ENCODE measurements at places on chromosomes 7 and 10.
A peak's percentile ranks its signal among the peaks of the same experiment; 100 is the strongest.

- no peak for DNase-seq
Observed at GRCh38 chr7:55075464-55076021, 56.7 kb downstream of the EGFR start.

DNA sequence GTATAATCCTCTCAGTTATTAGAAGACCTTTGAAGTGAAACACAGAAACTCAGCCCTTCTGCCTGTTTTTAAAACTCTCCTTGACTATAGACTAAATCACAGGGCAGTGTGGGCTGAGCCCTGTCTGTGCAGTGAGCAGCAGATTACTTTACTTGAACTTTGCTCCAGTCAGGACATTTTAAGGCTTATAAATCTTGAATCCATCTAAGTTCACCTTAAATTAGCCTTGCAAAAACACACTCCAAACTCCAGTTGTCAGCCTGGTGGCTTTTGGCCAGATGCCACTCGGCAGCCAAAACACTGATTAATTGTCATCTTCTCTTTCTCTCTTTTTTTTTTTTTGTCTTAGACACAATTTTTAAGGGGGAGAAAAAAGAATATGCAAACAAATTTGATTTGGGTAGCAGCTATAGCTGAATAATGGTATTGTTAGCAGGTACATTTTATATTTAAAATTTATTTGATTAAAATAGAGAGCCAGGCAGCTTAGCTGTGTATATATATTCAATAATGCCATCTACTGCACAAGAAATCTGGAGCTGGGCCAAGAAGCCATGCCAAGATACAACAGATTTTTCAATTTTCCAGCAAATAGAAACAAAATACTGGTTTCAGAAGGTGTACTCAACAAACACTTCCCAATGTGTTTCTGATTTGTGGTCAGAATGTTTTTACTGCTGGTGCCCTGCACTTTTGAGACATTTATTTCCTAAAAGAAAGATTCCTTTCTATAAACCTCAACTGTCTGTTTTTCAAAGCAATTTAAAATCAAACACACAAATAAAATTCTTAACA, 247.7 kb downstream of the TFEC start:
- DNase-seq = peak; percentile 7

DNA sequence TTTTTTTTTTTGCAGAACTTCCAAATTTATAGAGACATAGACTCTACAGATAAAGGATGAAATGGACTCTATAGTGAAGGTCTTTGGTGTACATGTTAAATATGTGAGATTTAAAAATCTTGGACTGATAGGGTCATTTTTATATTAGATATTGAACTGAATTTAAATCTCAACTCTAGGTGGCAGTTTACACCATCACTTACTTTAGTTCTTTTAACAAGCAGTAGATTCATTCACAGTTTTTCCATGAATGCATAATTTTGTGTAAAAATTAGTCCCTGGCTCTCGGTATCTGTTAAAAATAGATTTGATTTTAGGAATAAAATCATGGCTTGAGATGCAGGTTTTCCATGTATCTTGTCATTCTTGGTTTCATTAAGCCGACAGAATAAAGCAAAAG, 31.1 kb upstream of the SNX13 start:
- DNase-seq = no peak

DNA sequence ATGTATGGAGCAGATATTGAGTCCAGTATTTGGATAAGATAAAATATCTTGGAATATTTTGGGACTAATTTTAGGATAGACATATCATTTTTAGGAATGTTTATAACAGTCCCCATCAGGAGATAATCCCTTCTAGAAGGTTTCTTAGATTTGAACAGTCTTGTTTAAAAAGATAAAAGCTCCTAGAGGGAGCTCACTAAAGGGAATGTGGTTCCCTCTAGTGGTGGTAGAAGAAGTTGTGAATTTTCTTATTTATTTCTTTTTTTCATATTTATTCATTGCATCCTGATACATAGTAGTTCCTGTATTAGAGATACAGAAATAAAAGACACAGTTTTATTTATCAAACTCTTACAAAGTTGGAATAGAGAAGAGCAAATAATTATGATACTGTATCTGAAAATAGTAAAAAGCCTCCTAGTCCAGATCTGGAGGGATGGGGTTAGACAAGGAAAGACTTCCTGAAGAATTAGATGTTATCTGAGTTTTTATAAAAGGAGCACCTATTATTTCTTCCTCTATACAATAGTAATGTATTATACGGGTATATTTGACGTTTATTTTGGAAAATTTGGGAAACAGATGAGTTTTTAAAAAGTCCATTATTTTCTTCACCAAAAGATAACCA, 24.5 kb upstream of the KLF14 start:
- peak; percentile 71 for DNase-seq

DNA sequence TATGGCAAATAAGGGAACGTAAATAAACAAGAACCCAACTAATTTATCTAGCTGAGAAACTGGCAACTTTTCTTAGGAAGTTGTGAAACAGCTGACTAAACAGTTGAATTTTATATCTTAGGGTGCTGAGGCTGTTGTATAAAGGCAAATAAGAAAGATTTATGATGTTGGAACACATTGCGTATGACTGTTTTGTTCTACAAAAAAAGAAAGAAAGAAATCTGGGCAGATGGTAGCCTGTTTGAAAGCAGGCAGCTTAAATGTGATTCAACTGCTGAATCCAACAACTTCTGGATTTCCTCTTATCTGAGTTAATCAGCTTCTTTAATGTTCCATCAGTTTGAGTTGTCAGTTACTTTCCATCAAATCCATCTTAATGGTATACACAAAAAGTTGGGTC, 214.5 kb downstream of the SNX13 start:
- no peak for DNase-seq

DNA sequence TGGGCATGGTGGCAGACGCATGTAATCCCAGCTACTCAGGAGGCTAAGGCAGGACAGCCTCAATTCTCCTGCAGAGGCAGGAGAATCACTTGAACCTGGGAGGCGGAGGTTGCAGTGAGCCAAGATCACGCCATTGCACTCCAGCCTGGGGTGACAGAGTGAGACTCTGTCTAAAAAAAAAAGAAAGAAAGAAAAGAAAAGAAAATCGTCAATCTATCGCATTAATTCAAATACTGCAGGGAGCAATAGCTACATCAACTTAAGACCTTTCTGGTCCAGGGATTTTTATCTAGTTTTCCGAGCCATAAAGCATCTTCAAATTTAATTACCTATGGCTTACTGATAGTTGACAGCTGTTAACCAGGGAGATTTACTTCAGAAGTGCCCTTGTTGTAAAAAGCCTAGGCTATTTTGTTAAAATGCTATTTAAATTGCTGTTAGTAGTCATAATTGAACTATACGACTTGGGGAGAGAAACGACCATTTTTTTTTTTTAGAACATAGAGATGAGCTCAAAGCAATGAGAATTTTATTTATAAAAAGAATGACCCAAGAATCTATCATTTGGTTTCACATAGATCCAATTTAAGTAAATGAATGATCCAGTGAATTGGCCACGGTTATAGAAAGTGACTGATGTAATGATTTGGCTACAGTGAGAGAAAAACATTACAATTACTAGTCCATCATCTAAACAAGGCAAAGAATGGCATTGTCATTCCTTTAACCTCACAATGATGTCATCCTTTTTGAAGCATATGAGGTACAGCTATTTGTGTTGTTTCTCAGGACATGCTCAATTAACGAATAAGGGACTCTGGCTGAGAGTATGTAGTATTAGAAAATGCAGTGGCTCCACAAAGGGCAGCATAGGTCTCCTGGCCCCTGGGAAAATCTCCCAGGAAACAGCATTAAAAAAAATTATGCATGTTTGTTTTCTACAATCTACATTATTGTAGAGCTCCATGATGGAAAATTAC, 85.3 kb downstream of the SEMA3C start:
- peak; percentile 13 for DNase-seq

- no peak for DNase-seq
Observed at GRCh38 chr7:30475580-30475979, 3.0 kb downstream of the NOD1 start.

GRCh38 chr7:101535351-101535751, 93.7 kb downstream of the MYL10 start:
- no peak for DNase-seq

GRCh38 chr7:30634193-30634626, 39.5 kb downstream of the GARS1 start:
- DNase-seq = no peak

- no peak for DNase-seq
Observed at GRCh38 chr7:585229-585711, 65.6 kb upstream of the PDGFA start.

DNA sequence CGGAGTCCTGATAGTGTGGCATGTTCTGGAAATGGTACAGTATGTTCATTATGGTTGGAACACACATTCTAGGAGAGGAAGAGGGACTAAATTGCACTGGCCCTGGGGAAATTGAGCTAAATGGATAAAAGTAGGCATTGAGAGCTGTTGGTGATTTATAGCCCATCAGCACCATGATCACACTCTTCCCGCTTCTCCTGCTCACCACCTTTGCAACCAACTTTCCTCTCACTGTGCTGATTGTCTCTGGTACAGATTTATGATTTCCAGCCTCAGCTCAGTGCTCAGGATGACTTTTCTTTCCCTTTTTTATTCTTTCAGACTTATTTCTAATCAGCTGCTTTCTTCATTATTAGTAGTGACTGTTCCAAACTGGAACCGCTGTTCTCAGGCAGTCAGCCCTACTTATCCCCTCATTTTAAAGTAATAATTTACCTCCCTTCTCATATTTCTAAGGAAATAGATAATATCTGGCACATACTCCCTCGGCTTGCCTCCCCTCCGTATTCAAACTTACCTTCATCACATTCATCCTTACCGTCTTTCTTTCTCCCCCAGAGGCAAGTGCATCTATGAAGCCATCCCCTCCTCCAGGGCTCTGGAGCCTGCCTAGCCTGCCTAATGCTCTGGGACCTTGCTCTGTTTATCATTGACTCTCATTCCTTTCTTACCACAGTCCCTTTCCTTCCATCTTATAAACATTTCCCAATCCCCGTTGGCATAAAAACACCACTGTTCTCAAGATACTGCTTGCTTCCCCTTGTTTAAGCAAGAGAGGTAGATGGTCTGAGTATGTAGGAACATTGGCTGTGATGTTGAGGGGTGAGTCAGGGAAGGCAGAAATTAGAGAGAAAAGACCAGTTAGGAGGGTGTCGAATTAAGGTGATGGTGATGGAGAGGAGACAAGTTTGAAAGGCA, 51.6 kb upstream of the RPA3 start:
- no peak for DNase-seq

DNA sequence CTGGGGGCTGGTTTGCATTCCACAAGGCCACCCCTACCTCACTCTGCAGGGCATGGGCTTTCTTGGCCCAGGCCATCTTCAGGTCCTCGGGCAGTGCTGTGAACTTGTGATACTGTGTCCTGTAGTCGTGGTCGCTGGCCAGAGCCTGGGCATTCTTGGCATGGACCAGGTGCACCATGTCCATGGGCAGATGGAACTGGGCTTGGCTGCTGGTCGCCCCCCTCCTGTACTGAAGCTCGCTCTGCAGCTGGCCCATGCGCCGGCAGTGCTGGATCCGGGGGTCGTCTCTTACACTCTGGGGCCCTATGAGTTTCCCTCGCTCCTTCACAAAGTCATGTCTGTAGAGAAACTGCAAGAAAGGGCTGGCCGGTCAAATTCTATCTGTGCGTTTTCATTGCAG, 51.7 kb downstream of the HABP2 start:
- no peak for DNase-seq

- DNase-seq = no peak
Observed at GRCh38 chr10:29023678-29024077, 265.2 kb upstream of the LYZL1 start.

DNA sequence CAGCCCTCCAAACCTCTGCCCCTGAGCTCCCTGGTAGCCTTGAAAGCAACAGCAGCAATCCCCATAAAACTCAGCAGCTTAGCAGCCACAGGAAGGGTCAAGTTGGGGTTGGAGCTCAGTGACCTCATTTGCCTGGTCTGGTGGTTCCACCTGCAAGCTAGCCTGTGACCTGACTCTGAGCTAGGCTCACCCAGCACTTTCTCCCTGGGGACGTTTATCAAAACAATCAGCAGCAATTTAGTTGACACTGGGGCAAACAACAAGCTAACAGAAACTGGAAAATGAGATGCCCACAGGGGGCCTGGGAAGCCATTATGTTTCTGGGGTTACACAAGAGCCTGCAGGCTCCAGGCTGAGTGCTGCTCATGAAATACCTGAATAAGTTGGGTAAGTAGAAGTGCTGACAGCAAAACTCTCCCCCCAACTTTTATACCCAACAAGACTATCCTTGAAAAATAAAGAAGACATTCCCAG, 22.4 kb upstream of the CRYGN start:
- DNase-seq = peak; percentile 19

DNA sequence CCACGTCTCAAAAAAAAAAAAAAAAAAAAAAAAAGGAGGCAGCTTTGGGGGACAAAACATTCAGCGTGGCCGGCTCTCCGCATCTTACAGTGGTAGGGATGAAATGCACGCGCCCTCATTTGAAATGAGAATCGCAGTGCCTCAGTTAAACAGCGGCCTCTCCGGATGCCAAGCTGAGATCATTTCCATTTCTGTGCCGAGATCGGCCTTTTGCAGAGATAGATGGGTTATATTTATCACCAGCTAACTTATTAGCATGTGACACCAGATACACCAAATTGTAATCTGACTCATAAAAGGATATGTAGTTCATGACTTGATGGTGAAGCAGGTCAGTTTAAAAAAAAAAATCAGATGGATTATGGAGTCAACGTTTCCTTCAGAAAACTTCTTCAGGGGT, 138.7 kb downstream of the CUX1 start:
- no peak for DNase-seq

DNA sequence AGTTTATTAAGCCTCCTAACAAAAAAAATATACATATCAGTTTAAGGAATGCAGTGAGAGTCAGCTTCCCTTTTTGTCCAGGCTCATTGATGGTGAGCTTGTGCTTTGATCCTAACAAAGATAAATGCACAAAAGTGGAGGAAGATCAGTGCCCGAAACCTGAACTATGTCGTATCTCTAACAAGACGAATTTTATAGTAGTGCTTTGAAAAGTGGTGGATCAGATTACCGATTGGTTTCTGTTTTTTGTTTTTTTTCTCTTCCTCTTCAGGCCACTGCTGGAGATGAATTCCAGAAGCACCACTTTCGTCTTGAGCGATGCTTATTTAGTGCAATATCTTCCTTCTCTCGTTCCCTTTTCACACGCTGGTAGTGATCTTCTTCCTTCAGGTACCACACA, 72.8 kb downstream of the RHOBTB1 start:
- no peak for DNase-seq

DNA sequence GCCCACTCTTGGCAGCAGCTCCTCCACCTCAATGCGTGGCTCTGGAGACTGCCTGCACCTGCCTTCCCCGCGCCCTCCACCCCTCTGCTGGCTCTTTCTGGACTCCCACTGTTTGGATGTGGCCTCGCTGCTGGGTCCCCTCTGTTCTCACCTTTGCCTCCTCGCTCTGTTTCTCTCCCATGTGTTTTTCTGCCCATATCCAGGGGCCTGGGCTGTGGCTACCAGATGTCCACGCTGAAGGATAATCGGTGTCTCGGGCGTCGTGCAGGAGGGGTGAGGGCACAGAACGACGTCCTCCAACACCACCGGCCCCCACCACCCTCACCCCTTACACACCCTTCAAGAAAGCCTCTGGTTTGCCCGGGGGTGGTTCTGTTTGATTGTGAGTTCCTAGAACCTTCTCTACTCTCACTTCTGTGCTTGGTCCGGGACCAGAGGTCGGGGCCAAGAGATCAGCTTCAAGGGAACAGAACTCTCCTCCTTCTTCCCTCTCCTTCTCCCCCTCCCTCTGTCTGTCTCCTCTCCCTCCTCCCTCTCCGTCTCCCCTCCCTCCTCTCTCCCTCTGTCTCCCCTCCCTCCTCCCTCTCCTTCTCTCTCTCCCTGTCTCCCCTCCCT, 31.7 kb downstream of the AP5Z1 start:
- DNase-seq = no peak

GRCh38 chr10:80529604-80530003, 8.1 kb upstream of the SH2D4B start:
- DNase-seq = no peak

GRCh38 chr7:29281782-29282541, 87.4 kb downstream of the CHN2 start:
- peak; percentile 70 for DNase-seq

Data from A673 (cell line).